ENCODE measurements at places on chromosomes 2 and 18.
A peak's percentile ranks its signal among the peaks of the same experiment; 100 is the strongest.

DNA sequence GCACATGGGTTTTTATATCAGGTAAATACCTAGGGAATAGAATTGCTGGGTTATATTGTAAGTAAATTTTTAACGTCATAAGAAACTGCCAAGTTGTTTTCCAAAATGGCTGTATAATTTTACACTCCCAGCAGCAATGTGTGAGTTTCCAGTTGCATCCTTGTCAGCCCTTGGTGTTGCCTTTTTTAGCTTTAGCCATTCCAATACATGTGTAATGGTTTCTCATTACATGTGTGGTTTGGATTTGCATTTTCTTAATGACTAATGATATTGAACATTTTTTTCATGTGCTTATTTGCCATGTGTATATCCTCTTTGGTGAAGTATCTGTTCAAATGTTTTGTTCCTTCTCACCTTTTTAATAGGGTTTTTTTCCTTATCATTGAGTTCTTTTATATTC, 70.8 kb downstream of the ABI2 start:
- no peak for DNase-seq

GRCh38 chr2:113034016-113034415, 18.7 kb downstream of the IL36B start:
- no peak for DNase-seq

GRCh38 chr2:176821350-176821749, 391.2 kb upstream of the HNRNPA3 start:
- DNase-seq: no peak

- no peak for DNase-seq
These were observed 60.0 kb upstream of the HDAC4 start for GRCh38 chr2:239460780-239461179.

GRCh38 chr2:72274380-72274797, 126.7 kb upstream of the CYP26B1 start:
- no peak for DNase-seq

- no peak for DNase-seq
These were observed 140.4 kb downstream of the FTCDNL1 start for GRCh38 chr2:199710551-199710950.

GRCh38 chr2:42359304-42359964, 1.6 kb downstream of the COX7A2L start:
- DNase-seq: no peak

DNA sequence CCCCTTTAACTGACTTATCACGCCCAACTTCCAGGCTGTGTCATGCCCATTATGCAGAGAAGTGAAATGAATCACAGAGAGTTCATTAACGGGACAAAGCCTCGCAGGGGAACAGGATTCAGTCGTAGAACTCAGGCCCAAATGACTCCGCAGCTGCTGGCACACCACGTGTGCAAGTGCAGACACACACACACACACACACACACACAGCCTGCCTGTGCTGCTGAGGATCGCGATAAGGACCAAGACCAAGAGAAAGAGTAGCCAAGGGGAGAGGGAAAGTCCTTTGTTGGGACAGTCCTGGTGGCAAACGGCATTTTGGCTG, 90.0 kb upstream of the TAF1B start:
- DNase-seq: peak; percentile 90

- DNase-seq: no peak
These were observed 112.9 kb upstream of the ZEB2 start for GRCh38 chr2:144632809-144633208.

DNA sequence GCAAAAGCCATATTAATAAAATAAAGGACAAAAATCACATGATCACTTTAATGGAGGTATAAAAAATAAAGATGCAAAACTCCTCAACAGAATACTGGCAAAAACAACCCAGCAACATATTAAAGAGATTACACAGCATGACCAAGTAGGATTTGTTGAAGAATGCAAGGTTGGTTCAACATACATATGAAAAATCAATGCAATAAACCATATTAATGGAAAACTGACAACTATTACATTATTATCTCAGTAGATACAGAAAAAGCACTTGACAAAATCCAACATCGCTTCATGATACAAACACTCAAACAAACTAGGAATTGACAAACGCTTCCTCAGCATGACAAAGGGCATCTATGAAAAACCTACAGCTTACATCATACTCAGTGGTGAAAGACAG, 76.7 kb downstream of the CRACDL start:
- DNase-seq: no peak

- no peak for DNase-seq
These were observed 62.6 kb downstream of the SLC40A1 start for GRCh38 chr2:189517847-189518535.

DNA sequence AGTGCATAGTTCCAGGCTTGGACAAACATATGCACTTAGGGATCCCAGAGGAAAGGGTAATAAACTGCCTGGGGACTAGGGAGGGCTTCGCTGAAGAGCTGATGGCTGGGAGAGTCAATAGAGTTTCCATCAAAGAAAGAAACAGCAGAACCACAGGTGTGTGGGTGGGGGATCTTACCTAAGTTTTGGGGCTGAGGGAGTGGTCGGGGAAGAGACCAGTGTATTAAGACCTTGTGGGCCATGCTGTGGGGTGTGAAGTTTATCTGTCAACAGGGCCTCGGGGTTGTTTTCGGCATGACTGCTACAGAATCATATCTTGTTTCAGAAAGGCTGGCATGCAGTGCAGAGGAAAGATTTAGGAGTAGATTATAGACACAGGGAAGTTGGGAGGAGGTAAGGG, 31.2 kb upstream of the GTF2A1L start:
- DNase-seq: no peak

DNA sequence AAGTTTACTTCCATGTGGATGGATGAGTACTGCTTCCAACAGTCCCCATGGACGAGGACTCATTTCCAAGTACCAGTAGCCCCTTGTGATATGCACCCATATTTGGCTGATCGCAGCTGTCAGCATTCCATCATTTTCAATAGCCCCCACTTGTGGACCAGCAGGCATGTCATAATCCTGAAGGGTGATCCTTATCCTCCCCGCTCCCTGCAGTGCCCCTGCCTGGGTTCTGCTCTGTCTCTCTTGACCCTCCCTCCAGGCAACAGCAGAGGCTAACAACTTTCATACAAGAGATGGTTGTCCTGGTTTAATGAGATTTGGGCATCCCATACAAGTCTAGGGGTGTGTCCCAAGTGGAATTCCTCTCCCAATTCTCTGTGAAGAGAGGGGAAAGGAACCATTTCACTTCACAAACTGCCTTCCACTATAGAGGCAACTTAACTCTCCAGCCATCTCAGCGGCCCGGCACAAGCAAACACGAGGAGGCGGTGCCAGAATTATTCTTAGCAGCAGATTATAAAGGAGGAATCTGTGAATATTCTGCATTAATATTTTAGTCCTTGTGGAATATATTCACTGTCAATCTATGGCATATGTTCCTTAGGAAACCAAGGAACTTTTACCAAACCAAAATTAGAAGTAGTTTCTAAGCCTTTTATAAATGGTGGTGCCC, 110.7 kb downstream of the RTN4 start:
- DNase-seq: no peak

DNA sequence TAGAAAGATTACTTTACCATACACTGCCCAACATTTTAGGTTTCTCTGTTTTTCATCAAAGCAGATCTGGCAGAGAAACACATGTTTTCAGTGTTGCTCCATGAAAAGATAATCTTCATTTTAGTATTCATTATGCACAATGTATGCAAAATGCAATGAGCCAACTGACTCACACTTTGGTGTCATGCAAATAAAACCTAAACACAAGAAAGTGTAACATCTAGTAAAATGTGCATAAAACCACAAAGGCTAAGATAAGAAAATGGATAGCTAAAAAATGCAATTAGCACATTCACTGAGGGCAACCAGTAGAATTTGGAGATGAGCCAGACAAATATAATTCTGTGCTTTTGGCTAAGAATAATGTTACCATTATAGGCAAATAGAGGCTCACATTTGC, 203.5 kb upstream of the UBE2E3 start:
- DNase-seq: no peak

DNA sequence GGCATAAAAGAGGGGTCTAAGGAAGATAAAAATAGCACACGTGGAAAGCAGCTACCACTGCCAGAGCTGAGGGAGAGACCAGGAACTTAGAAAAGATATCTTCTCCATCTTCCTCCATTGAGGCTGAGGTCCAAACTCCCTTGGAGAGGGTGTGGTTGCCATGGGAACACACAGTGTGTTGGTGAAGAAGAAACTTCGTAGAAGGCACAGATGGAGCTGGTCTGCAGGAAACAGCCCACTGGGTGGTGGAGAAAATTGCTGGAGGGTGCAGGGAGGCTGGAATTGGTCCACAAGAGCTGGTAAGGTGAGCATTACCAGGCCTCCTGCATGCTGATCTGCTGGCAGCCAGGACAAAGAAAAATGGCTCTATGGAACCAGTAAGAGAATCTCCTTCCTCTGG, 191.0 kb downstream of the HRH4 start:
- no peak for DNase-seq

- DNase-seq: no peak
These were observed 34.8 kb upstream of the RFX8 start for GRCh38 chr2:101509499-101510284.

- DNase-seq: no peak
These were observed 32.0 kb upstream of the GALNT1 start for GRCh38 chr18:35549564-35549963.

DNA sequence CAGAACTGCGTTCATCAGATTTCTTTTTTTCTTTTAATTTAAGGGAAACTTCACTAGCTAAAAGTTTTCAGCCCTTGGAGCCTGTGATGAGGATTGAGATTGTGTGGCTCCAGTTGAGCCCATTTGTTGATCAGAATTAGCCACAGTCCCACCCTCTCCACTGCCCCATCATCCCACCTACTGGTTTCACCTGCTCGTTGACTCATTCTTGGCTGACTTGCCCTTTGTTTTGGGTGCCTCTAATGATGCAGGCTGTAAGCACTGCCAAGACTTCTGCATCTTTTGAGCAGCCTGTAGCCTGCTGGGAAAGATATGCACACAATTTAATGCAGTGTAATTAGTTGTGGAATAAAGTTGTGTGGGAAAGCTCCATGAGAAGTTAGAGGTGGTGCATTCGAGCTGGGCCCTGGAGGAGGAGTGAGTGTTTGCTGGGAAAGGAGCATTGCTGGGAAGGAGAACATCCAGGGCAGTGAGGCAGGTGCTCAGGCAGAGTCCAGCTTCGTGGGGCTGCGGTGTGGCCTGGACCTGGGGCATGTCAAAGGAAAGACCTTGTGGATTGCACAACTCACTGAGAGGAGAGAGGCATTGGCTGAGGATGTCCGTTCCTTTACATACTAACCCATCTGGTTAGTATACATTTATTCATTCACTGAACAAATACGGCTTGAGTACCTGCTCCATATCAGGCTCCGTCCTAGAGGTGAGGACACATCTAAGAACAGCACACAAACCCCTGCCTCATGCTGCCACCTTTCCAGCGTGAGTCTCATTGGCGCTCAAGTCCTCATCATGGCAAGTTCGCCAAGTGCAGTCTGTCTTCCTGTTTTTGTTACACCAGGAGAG, 18.2 kb downstream of the ASPRV1 start:
- DNase-seq: no peak
